NCI-H2227 treated with DMSO at 0.1 percent for 48 hours (cell line): ENCODE measurements at places on chromosomes 7 and 10.

DNA sequence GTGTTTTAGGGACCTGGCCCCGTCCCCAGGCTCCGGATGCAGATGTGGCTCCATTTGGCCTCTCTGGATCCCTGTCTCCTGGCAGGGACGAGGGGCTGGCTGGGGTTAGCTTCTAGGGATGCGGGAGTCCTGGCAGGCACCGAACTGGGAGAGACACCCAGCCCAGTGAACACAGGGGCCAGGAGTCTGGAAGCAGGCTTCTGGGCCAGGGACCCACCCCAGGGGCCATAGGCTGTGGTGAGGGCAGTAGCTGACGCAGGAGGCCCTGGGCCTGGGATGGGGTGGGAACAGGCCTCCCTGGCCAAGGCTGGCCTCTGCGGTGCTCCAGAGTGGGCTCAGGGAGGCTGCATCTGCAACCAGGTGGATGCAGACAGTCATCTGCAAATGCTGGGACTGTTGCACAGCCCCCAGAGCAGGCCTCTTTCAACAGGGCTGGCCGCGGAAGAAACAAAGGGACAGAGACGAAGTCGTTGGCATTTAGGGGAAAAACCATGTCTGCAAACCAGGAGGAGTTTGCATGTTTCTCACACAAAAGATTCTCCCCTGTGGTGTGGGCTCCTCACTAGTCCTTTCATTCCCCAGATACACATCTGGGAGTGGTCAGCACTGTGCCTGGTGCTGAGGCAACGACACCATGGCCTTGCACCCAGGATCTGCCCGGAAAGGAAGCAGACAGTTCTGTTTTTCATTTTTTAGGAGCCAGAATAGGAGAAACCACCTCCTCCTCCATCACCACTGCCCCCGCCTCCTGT lies 36.4 kb upstream of the ZNF488 start:
- no peak for DNase-seq

GRCh38 chr10:60208676-60209269 lies 180.9 kb downstream of the ANK3 start:
- DNase-seq, result no peak

DNA sequence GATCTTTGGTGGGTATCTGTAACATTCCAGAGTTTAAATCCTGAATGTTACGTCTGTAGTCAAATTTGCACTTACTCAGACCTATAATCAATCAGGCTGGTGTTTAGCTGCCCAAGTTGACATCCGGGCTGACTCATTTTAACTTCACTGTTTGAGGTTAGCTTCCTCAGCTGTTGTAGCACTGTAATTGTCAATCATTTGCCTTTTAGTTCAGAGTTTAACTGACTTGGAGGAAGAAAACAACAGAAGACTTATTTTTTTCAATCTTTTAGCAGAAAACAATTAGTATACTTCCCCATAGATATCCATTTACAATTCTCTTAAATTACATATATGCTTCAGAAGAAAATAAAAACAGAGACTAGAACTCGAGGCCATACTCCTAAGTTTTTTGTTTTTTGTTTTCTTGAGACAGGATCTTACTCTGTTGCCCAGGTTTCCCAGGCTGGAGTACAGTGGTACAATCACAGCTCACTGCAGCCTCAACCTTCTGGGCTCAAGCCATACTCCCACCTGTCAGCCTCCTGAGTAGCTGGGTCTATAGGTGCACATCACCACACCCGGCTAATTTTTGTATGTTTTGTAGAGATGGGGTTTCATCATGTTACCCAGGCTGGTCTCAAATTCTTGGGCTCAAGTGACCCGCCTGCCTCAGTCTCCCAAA lies 38.5 kb upstream of the LRRC17 start:
- DNase-seq, result no peak

GRCh38 chr7:749140-749551 lies 22.1 kb upstream of the PRKAR1B start:
- DNase-seq, result peak; percentile 58

GRCh38 chr10:86345859-86346798 lies 20.5 kb downstream of the GRID1 start:
- DNase-seq, result no peak

GRCh38 chr10:34049887-34050286 lies 715.4 kb upstream of the NRP1 start:
- no peak for DNase-seq

DNA sequence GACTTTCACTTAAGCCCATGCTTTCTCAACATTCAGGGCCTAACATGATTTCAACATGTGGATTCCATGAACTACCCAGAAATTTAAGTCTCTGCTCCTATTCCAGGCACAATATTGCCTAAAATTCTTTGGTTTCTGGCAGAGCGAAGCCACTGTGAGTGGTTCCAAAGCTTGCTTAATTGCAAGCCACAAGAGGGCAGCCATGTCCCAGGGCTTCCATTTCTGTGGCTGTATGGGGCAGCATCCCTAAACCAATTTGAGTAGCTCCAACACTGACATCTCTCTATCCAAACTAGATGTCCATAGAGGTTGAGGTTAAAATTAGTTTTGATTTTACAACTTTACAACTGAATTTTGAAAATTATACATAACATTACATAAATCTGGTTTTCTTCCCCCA lies 56.3 kb upstream of the MDFIC start:
- no peak for DNase-seq

DNA sequence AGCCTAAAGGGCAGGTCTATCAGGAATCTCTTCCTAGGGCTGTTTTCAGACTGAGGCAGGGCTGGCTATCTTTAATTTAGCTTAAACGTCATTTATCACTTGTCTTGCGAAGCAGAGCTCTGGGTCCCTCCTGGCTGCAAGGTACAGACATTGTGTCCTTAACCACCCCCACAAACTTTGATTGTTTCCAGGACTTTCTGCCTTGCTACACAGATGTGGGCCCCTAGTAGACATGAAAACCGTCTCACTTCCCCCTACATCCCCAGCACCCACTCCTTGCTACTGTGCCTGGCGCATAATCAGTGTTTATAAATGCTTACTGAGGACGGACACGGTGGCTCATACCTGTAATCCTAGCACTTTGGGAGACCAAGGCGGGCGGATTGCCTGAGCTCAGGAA lies 54.5 kb downstream of the PIP4K2A start:
- DNase-seq, result no peak

GRCh38 chr10:133466683-133467275 lies 13.0 kb downstream of the SCART1 start:
- no peak for DNase-seq

DNA sequence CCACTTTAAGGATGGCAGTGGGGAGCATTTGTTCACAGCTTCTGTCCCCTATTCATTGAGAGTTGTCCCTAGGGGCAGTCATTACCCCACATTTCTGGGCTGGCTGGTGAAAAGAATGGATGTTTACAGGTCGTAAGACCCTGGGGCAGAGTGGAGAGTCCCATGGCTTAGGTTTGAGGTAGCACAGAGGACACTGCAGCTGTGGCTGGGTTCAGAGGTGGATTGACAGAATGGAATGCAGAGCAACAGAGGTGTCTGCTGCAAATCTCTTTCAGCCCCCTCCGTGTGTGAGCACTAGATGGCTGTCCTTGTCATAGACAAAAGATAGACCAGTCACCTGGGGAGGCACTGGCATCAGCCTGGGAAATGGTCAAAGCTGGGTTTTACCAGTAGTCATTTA lies 141.9 kb downstream of the CACNB2 start:
- no peak for DNase-seq

DNA sequence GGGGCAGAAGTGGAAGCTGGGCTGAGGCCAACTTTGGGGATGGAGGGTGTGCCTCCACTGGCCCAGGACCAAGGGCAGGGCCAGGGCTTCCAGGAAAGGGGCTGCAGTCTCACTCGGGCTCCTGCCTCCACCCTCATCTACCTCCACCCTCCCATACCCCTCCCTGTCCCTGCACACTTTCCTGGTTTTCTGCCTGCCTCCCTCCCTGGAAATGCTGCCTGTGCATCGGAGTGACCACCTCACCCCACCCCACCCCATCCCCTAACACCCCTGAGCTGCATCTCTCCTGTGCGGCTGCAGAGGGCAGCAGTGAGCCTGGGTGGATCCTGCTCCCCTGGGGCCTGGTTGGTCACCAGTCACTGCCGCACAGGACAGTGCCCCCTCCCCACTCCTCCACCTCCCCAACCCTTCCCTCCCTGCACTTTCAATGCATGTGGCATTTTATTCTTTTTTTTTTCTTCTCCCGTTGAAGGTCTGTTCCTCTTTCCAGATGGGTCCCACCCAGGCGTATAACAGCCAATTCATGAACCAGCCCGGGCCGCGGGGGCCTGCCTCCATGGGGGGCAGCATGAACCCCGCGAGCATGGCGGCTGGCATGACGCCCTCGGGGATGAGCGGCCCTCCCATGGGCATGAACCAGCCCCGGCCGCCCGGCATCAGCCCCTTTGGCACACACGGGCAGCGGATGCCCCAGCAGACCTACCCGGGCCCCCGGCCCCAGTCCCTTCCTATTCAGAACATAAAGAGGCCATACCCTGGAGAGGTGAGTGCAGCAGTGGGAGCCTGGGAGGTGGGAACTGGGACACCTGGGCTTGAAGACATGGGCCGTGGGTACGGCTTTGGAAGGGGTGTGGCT lies 54.1 kb upstream of the PPIF start:
- no peak for DNase-seq

GRCh38 chr7:66739953-66740301 lies 606 bp upstream of the RABGEF1 start:
- no peak for DNase-seq

DNA sequence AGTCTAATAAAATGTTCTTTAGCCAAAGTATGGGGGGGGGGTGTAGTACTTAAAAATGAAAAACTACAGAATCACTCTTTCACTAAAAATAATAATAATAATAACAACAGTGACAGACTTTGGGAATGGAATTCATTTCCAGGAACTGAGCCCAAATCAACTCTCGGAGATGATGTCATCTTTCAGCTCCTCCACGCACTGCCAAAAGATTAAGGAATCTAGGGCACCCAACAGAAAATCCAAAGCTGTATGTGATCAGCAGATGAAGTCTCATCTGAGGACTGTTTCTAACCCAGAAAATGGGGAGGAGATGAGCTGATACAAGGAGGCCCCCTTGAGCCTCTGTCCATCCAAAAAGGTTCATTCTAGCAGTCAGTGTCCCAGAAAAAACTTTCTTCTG lies 54.5 kb downstream of the GRB10 start:
- no peak for DNase-seq

- no peak for DNase-seq
Observed at GRCh38 chr10:75987616-75988015, 556.2 kb downstream of the LRMDA start.

GRCh38 chr10:127984945-127985344 lies 78.0 kb downstream of the PTPRE start:
- DNase-seq, result no peak

DNA sequence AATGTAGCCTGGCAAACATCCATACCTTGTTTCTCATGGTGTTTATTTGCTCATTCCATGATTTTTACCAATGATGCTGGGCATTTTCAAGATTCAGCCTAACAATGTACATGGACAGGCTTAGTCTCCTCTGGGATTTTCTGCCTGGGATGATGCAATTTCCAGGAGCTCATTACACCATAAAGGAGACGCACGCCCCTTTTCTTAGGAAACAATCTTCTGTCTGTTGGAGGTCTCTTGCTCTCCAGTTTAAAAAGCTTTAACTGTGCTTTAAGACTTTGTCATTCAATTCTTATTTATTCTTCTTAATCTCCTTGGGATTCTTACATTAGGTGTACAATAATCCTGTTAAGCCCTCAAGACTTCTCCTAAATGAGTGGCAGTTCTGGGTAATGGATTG lies 150.3 kb upstream of the NRP1 start:
- no peak for DNase-seq

DNA sequence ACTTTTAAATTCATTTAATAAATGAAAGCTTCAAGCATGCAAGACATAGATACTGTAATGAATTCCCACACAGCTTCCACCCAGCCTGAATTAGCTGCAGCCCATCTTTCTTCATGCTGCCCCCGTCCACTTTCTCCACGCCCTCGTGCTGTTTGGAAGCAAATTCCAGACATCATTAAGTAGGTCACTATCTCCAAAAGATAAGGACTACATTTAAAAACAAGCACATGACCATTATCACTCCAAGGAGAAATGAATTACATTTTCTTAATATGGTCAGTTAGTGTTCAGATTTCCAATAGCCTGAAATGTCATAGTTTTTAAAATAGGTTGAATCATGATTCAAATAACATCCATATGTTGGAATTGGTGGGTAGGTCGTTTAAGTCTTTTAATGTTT lies 24.3 kb downstream of the LMTK2 start:
- DNase-seq, result no peak

- DNase-seq, result no peak
Observed at GRCh38 chr7:115229401-115230105, 307.7 kb downstream of the MDFIC start.

DNA sequence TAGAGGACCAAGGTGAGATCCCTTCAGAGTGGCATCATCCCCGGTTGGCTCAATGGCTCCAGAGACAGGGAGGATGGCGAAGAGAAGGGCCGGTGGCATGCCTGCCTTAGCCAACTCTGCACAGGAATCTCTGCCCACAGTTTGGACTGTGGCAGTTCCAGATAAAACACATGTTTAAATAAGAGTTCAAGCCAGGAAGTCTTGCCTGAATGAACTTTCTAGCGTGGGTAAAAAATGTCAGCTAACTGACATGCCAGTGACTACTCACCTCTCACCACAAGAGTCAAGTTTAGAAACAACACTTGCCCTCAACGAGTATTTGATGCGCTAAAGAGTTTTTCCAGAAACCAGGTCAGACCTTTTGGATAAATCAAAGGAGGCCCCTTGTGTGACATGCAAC lies 3.0 kb downstream of the NOD1 start:
- no peak for DNase-seq

GRCh38 chr10:121797490-121797889 lies 130.3 kb downstream of the ATE1 start:
- no peak for DNase-seq

- no peak for DNase-seq
Observed at GRCh38 chr10:51075873-51076229, 1.6 kb downstream of the PRKG1 start.

DNA sequence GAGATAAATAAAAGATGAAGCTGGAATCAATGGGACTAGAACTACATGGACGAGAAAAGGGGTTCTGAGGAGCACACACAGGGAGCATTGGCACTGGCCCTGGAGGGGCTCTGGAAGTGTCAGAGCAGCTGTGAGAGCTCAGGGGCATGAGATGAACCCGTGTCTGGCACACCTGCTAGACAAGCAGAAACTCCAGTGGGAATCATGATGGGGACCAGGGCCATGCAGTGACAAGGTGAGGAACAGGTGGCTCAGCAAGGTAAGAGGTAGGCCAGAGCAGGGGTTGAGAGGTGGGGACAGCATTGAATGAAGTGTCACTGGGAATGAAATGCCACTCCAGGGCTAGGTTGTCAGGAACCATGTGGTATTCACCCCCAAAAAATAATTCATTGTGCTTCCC lies 588.5 kb downstream of the GRID1 start:
- DNase-seq, result no peak
